NCI-H345 (cell line): ENCODE measurements at places on chromosomes 2 and 18.

GRCh38 chr18:47775961-47776360 lies 154.5 kb downstream of the SMAD2 start:
- no peak for DNase-seq

GRCh38 chr2:7133521-7133920 lies 216.3 kb downstream of the RNF144A start:
- DNase-seq = no peak

- DNase-seq = no peak
Measured at GRCh38 chr2:232113821-232114220, 152.3 kb downstream of the DIS3L2 start.

GRCh38 chr2:190352668-190353536 lies 9.5 kb downstream of the INPP1 start:
- peak; percentile 65 for DNase-seq

DNA sequence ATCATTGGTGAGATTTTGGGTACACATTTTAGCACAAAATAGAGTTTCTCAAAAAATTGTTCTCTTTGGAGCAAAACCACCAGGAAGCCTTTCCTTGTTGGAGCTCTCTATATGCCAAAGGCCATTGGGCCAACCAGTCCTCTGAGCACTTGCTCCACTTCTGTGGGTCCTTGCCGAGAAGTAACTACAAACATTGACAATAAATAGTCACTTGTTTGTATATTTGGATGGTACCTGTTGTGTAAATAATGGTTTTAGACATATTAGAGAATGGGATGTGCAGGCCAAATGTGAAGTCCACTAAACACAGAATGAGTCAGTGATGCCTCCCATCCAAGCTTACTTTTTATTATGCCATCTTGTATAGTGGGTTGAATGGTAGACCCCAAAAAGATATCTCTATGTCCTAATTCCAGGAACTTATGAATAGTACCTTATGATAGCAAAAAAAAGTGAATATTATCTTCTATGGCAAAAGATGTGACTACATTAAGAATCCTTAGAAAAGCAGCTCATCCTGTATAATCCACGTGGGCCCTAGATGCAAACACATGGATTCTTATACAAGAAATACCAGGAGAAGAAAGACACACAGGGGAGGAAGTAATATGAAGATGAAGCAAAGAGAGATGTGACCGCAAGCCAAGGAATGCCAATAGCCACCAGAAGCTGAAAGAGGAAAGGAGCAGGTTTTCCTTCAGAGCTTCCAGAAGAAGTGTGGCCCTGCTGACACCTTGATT lies 24.6 kb downstream of the SRD5A2 start:
- DNase-seq = no peak

- no peak for DNase-seq
Measured at GRCh38 chr2:13335862-13336535, 619.3 kb downstream of the TRIB2 start.

DNA sequence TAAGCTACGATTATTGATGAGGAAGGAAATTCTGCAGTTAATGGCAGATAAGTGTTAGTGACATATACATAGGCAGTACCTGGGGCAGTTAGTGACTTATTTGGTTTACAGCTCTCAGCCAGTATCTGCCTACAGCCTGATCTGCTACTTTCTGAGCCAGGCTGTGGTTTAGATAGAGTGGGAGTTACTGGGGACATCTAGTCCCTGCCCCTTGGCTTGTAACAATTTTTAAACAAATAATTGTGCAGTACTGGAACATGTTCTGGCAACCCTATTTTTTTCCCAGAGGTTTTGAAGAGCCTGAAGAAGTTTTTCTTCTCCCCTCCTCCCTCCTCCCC lies 2.3 kb downstream of the KIF5C start:
- DNase-seq = no peak

DNA sequence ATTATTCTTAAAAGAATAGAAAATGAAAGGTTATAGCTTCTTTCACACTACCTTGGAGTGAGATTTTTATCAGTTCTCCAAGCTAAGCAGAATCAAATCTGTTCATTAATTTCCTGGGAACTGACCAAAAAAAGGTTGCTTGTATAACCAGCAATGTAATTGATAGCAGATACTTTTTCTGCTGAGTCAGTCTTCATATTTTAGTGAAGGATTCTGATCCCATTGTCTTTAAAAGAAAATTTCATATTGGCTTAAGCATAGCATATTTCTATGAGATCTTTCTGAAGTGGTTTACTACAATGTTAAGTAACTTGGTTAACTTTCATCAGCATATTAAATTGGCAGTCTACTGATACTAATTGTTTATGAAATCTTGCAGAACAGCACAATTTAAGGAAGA lies 338.0 kb downstream of the TMX3 start:
- DNase-seq = no peak

GRCh38 chr2:241324775-241325174 lies 9.1 kb downstream of the SEPTIN2 start:
- no peak for DNase-seq

GRCh38 chr2:156326526-156327095 lies 5.9 kb downstream of the NR4A2 start:
- no peak for DNase-seq

- DNase-seq = no peak
Measured at GRCh38 chr2:206343816-206344215, 69.4 kb downstream of the ZDBF2 start.

DNA sequence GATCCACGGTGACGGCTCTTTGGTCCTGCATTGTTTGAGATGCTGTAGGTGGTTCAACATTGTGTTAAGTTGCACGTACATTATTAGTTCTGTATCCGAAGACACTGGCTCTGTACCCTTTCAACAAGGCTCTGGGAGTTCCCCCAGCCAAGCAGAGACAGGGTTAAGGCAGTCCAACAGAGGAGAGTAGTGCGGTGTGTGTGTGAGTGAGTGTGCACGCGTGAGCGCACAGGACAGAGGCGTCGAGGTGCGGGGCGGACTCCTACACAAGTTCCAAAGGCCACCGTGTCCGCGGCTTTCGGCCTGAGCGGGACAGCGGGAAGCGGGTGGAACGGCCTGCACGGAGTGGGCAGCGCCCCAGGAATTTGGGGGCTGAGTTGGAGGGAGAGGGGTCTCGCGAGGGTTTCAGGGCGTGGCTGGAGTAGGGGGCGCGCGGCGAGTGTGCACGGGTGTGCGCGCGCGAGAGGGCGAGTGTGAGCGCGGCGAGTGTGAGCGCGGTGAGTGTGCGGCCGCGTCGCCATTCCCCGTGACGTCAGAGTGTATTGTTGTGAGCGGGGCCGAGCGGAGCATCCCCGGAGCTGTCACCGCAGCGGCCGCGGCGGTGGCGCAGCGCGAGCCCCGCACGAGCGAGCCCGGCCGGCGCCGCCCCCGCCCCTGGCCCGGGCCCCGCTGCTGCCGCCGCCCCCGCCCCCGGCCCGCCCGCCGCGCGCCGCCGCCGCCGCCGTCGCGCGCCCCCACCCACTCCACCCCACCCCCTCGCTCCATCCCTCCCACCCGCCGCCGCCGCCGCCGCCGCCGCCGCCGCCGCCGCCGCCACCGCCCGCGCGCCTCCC lies at the start of gene ASXL3:
Gene ASXL3 (plus strand): TSS at position 535 of the 833 bp plus-strand sequence. CDS start 413 bp downstream, outside the sequence.
- peak; percentile 69 for DNase-seq

DNA sequence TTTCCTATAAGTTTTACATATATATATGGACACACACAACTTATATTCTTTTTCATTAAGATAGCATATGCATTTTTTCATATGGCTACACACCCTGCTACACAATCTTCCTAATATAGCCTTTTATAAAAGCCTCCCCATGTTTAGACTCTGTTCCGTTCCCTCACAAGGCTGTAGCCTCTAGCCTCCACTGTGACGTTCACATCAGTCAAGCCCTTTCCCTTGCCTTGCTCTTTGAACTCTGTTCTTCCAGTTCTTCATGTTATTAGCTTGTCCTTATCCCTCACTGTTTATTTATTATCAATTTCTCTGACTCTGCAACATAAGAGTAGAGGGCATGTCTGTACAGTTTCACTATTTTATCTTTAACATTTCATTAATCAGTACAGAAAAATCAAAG lies 38.9 kb downstream of the HADHB start:
- DNase-seq = no peak

GRCh38 chr2:147614471-147614870 lies 230.4 kb upstream of the ACVR2A start:
- no peak for DNase-seq

DNA sequence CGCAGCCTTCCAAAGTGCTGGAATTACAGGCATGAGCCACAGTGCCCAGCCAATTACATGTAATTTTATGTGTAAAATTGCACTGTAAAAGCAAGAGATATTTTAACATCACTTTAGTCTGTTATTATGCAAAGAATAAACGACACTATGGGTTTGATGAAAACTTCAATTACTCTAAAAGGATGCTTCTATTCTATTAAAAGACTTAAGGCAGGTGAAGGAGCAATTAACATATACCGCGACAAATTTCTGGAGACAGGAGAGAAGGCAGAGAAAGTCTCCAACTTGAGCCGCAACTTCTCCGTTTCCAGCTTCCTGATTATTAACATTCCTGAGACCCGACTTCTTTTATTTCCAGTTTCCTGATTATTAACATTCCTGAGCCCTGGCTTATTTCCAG lies 53.7 kb downstream of the FAM210A start:
- no peak for DNase-seq

DNA sequence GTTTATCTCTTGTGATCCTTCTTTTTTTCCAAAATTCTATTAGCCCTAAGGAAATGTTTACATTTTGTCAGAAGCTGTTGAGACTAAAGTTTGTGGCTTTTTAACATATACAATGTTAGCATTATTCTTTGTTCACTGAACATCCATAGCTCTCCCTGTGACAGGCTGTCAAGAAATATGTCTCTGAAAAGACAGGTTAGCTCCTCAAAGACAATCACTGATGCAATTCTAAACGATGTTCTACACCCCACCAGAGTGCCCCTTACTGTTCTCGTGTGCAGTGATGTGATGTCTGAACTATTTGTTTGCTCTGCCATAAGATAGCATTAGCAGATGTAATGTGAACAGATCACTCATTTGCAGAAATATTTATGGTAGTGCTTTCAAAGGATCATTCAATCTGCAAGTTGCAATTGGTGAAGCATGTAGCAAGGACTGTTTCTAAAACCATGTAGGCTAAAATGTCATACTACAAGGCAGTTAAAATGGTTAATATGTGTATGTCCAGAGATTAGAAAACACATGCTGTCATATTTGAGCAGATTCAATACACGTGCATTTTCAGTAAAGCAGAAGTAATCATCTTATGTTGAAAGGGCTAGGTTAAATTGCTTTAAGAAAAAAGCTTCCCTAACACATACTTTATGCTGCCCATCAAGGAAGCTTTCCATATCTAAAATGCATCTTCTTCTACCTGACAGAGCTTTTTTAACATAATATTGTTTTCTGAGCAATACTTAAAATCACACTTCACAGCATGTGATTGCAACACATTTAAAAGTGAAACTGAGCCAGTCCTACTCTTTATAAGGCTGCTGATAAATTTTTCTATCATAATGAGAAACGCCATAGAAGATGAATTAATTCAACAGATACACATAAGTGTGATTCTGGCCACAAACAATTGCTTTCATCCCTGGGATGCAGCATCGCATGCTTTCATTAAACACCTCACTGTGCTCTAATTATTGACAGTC lies 285.7 kb upstream of the UBE2E3 start:
- DNase-seq = no peak

- DNase-seq = no peak
Measured at GRCh38 chr2:189830510-189830909, 46.3 kb downstream of the PMS1 start.

GRCh38 chr2:197675246-197675645 lies at the start of gene RFTN2:
RFTN2 (minus strand) TSS chr2:197675587; CDS start chr2:197675458, 129 bp downstream.
- DNase-seq = no peak

DNA sequence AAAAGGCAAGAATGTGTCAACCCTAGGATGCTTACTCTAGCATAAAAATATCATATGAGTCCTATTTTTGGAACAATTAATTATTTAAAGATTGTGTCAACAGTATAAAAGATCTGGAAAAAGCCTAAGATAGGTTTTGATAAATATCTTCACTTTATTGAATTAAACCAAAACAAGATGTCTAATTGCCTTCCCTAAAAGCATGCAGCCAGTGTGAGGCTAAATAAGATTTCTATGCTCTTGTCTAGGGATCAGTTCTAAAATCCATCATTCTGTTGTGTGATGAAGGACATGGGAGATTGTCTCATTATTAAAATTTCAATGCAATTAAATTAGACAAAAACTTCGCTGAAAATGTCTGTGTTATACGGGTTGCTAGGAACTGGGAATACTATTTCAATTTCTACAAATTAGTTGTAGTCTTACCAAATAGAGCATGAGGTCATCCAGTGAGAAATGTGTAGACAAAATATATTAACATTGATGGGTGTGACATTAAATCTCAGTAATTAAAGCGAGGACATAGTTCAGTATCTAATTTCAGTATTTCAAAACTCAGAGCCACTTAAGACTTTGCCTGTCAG lies 535.6 kb upstream of the FSIP2 start:
- no peak for DNase-seq

DNA sequence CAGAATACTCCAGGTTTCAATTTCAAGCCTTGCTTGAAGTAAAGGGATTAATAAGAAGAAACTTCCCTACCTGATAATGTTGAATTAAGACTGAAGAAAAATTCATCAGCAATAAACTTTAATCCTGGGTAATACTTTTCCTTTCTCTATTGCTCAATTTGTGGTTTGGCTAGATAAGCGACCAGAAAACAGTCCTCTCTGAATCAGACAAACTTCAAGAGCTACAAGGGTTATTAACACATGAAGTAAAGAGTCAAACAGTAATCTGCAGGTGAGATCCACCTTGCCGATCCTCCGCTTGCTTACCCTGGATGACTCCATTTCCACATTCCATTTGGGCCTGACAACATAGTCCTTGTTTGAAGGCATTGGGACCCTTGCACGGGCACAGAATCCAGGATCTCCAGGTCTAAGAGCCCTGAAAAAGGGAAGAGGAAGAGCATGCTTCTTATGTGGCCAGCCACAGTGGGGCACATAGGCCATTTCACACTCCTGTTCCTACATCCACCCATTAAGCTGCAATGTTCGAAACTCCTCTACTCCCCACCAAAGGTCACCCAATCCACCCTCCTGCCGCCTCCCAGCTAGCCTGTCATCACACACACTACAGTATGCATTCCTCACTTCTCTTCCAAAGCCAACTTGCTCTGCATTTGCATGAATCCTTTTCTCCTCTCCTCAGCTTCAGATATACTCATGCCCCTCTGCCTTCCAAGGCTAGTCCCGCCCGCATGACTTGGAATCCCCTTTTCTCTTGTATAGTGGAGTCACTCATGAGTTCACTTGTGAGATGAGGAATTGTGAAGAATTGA lies 39.8 kb downstream of the IWS1 start:
- no peak for DNase-seq
